ENCODE measurements at places on chromosomes 11 and 22. TPM values are rescaled to one million over a fixed set of nuclear protein-coding genes. Genes with fewer than 3 reads are reported as not detected.

DNA sequence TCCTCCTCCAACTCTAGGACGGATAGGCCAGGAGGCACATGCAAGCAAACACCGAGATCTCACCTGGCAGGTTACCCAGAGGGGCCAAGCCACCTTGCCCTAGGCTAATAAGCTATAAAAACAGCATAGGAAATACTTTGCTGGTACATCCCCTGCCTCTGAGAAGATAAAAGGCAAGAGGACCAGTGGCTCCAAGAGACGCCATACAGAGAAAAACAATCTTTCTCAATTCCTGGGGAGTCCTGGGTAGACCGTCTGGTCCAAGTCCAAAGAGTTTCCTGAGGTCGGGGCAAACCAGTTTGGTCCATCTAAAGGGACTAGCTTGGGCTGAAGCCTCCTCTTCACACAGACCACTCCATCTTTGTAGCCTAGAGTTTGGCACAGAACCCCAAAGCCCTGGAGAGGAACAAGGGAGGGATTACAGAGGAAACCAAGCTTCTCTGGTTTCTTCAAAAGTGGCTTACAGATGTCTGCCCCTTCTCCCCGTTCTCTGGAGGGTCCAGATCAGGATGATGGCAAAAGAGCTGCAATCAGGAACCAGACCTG is 40.4 kb downstream of the NUMA1 start:
- no peak overlapping the region for H3K27ac ChIP-seq
- no peak overlapping the region for H3K4me3 ChIP-seq
- H3K27me3 ChIP-seq = no peaks in the 10 kb centered on the region
- no peak for DNase-seq
- peaks cover 20% of the 10 kb centered on the region for H3K36me3 ChIP-seq
- peaks cover 36% of the 10 kb centered on the region for H3K4me1 ChIP-seq

GRCh38 chr22:24133187-24133965 is 47.9 kb upstream of the SUSD2 start:
- H3K27me3 ChIP-seq = no peaks in the 10 kb centered on the region
- peaks cover 41% of the 10 kb centered on the region for H3K4me1 ChIP-seq
- peaks cover 26% of the 10 kb centered on the region for H3K36me3 ChIP-seq
- peak; percentile 37 for DNase-seq

DNA sequence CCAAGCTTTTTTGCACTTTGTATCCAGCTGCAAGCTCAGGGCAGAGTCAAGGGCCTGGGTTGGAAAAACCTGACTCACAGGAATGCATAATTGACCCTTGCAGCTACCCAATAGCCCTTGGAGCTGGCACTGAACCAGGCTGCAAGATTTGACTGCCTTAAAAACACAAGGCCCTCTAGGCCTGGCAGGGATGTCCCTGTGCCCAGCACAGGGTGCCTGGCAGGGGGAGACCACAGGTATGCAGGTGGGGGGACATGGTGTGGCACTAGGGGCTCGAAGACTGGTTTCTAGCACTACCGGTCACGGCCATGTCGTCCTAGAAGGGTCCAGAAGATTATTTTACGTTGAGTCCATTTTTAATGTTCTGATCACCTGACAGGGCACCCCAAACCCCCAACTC is 30.2 kb downstream of the SBF1 start:
- peak overlapping the region; percentile 91 for H3K27ac ChIP-seq
- H3K4me1 ChIP-seq = peaks cover 28% of the 10 kb centered on the region
- H3K27me3 ChIP-seq = no peaks in the 10 kb centered on the region
- H3K4me3 ChIP-seq = no peak overlapping the region
- DNase-seq = no peak

DNA sequence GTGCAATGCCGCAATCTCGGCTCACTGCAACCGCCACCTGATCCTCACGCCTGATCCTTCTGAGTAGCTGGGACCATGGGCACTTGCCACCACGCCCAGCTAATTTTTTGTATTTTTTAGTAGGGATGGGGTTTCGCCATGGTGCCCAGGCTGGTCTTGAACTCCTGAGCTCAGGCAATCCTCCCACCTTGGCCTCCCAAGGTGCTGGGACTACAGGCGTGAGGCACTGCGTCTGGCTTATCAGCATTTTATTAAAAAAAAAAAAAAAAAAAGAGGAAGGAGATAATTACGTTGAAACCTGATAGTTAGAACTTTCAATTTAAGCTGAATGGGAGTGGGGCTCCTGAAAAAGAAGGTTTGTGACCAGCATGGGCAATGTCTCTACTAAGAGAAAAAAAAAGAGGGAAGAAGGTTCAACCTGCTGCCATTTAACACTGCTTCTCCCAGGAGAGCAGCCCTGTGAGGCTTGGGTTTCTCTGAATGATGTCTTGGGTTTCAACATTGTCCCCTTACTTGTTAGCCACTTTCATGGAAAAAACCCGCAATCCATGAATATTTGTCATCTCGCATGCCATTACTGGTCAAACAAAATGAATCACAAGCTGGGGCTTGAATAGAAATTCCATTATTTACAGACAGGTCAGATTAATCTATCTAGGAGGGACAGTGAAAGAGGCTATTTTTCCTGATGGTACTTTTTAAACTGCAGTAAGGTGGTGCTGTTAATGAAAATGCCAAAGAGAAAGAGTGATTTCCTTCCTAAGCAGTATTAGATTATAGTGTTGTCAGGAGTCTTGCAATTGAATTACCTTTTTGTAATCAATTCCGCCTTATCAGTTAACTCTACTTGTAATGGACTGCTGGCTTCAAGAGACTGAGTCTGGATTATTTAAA is 72.5 kb downstream of the PACS1 start:
- H3K36me3 ChIP-seq = peaks cover 20% of the 10 kb centered on the region
- no peak overlapping the region for H3K27ac ChIP-seq
- H3K27me3 ChIP-seq = no peaks in the 10 kb centered on the region
- H3K4me3 ChIP-seq = no peak overlapping the region
- peaks cover 62% of the 10 kb centered on the region for H3K4me1 ChIP-seq
- no peak for DNase-seq

- H3K4me3 ChIP-seq = no peak overlapping the region
- H3K27ac ChIP-seq = no peak overlapping the region
- no peaks in the 10 kb centered on the region for H3K36me3 ChIP-seq
- no peaks in the 10 kb centered on the region for H3K27me3 ChIP-seq
- no peak for DNase-seq
These were observed 637.5 kb downstream of the NELL1 start for GRCh38 chr11:21306739-21307358.

- DNase-seq = no peak
- H3K4me1 ChIP-seq = no peaks in the 10 kb centered on the region
- H3K36me3 ChIP-seq = no peaks in the 10 kb centered on the region
These were observed 57.8 kb downstream of the NXPE1 start for GRCh38 chr11:114501901-114502300.

DNA sequence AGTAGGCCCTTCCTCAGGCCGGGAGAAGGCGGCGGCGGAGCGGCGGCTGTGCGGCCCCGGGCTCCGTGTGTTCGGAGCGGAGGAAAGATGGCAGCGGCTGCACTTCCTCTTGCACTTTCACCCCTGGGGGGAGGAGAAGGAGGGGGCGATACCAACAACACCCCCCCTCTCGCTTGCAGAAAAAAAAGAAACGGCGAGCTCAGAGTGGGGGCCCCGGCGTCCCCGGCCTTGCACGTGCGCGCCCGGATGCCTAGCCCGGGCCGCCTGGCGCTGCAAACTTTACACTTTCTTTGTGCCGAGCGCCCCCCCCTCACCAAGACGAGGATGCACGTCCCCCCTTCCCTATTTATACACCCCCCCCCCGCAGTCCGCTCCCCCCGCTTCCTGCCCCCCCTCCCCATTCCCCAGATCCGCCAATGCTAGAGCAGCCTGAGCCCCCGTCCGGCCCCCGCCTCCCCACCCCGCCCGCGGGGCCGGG is at the start of gene PATZ1:
PATZ1 (minus strand) TSS at position 92 of the 478 bp plus-strand sequence. CDS start 744 bp downstream, outside the sequence.
- H3K36me3 ChIP-seq = peaks cover 44% of the 10 kb centered on the region
- peak within 1 kb of the TSS; percentile 94 for H3K27ac ChIP-seq
- peak; percentile 89 for DNase-seq

DNA sequence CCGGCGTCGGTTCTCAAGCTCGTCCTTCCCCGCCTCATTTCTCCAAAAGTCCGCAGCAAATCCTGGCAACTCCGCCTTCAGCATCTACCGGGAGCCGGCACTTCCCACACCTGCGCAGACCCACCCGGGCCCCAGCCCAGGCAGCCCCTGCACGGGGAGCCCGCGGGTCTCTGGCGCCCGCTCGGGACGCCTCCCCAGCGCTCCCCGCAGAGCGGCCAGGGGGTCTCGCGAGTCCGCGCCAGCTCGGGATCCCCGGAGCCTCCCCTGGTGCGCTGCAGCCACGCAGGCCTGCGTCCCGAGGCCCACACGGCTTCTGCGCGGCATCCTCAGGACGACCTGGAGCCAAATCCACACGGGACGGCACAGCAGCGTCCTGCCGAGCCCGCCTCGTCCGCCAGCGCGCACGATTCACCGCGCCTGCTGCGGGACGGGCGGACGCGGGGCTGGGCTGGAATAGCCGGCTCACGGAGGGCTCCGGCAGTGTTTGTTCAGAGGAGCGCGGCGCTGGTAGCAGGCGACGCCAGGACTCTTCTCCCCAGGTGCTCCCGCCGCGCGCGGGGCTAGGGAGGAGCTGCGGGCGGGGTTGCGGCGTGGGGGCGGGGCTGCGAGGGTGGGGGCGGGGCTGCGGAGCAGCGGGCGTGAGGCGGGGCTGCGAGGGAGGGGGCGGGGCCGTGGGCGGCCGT is 816 bp upstream of the PHRF1 start:
- peak overlapping the region; percentile 87 for H3K4me3 ChIP-seq
- peaks cover 40% of the 10 kb centered on the region for H3K4me1 ChIP-seq
- no peak for DNase-seq
- peaks cover 11% of the 10 kb centered on the region for H3K27me3 ChIP-seq

DNA sequence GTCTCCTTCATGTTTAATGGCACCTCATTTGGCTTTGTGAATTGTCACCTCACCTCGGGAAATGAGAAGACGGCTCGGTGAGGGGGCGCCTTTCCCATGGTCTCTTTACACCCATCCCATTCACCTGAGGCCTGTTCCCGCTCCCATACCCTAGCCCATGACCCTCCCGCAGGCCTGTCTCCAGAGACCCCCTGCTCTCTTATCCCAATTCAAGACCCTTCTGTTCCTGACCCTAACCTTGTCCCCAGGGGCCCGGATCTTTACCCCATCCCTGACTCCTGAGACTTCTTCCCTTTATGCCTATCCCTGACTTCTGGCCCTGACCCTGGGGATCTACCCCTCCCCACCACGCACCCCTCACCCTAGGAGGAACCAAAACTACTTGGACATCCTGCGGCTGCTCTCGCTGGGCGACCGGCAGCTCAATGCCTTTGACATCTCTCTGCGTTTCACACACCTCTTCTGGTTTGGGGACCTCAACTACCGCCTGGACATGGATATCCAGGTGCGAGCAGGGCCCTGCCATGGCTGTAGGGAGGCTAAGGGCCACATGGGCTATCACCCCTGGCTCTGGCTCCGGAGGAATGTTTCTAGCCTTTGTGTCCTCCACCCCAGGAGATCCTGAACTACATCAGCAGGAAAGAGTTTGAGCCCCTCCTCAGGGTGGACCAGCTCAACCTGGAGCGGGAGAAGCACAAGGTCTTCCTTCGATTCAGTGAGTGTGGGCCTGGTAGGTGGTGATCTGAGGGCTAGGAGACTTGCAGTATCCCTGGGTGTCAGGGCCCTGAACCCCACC is 7.9 kb downstream of the INPPL1 start:
- H3K4me1 ChIP-seq = peaks cover 2% of the 10 kb centered on the region
- H3K27ac ChIP-seq = no peak overlapping the region
- H3K36me3 ChIP-seq = peaks cover 13% of the 10 kb centered on the region
- H3K27me3 ChIP-seq = no peaks in the 10 kb centered on the region

GRCh38 chr11:107898270-107898669 is 30.0 kb upstream of the RAB39A start:
- H3K4me1 ChIP-seq = no peaks in the 10 kb centered on the region
- no peaks in the 10 kb centered on the region for H3K36me3 ChIP-seq
- H3K4me3 ChIP-seq = no peak overlapping the region
- DNase-seq = no peak
- H3K27me3 ChIP-seq = peaks cover 10% of the 10 kb centered on the region

- no peaks in the 10 kb centered on the region for H3K36me3 ChIP-seq
- no peak for DNase-seq
- H3K27ac ChIP-seq = no peak overlapping the region
- H3K27me3 ChIP-seq = peaks cover 2% of the 10 kb centered on the region
- no peaks in the 10 kb centered on the region for H3K4me1 ChIP-seq
These were observed 1054.0 kb downstream of the NTM start for GRCh38 chr11:132424433-132424832.

- no peak overlapping the region for H3K27ac ChIP-seq
- no peaks in the 10 kb centered on the region for H3K36me3 ChIP-seq
- DNase-seq = no peak
These were observed 710 bp downstream of the TUB start for GRCh38 chr11:8081591-8082250.

DNA sequence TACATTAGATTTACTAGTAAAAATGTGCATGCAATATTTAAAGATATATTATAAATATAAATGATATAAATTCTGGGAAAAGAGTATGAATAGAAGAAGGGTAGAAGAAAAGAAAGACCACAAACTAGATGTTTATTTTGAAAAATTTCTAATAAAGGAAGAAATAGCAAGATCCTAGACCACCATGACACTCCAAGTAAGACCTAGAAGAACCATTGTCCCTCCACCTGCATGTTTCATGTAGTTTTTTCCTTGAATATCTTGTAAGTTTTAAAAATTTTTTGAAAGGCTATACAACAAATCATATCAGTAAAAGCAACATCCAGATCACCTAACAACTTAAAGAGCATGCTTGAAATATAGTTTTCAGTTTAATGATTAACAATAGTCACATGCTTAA is 46.8 kb downstream of the ARHGAP32 start:
- H3K4me1 ChIP-seq = no peaks in the 10 kb centered on the region
- no peak overlapping the region for H3K27ac ChIP-seq
- H3K4me3 ChIP-seq = no peak overlapping the region

DNA sequence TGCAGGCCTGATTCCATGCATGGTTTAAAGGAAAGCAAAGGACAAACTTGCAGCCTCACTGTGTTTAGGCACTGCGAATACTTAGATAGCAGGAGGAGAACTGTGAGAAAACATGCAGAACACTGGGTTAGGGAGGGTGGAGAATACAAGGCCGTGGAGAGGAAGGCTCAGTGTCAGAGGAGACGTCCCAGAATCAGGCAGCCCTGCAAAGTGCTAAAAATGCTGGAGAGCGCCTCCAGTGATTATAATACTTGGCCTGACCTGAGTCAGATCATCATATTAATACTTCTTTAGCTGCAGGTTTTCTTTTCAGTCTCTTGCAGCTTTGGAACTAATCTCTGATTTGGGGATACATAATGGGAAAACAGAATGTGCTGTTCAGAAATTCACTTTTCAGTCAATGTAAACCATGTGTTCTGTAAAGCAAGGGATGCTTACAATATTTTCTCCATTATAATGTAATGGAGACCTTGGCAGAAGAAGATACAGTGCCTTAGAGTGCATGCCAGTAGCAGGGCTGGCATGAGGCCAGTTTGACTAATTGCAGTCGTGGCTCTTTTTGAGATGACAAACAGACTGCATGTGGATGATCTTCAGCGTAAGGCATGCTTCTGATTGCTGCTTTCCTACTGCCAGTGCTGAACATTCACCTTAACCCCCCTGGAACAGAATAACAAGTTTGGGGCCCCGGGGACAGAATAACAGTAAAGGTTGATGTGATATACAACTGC is 16.8 kb downstream of the EXT2 start:
- DNase-seq = peak; percentile 12
- peaks cover 30% of the 10 kb centered on the region for H3K36me3 ChIP-seq
- H3K4me3 ChIP-seq = no peak overlapping the region
- no peak overlapping the region for H3K27ac ChIP-seq
- peaks cover 14% of the 10 kb centered on the region for H3K4me1 ChIP-seq

The NNMT gene
- not detected for total RNA-seq

The RAC2 gene
- 699 TPM for total RNA-seq

The TRIOBP gene
- 20.7 TPM for total RNA-seq

The ALDH3B2 gene
- not detected for total RNA-seq

The PACSIN3 gene
- 8.0 TPM for total RNA-seq

The SAC3D1 gene
- total RNA-seq = 14.5 TPM

The CD6 gene
- total RNA-seq = 196 TPM

The PDGFD gene
- total RNA-seq = not detected

The KIAA1671 gene
- 6.5 TPM for total RNA-seq

Data from activated CD8-positive, alpha-beta T cell treated with anti-CD3 and anti-CD28 coated beads for 36 hours (primary cell).